Stimulated activated naive CD4-positive, alpha-beta T cell treated with Interleukin-2 at 50 U/mL for 16 hours (primary cell): ENCODE measurements at places on chromosomes 3 and 15.

DNA sequence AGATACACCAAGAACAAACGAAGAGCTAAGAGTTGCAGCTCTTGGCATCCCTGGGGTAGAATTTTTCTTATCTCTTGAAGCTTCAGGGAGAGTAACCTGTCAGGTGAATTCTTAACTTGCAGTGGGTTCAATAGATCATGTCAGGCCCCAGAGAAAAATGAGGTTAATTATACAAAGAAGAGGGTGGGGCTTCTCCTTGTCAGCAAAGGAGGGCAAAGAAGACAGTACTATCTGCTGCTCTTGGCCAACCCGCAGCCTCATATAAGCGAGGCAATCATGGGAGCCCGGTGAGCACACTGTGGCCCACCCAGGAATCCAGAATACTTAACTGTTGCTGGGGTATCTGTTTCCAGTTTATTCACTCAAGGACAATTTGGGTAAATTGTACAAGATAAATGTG, 110.2 kb downstream of the SEMA5B start:
- DNase-seq = no peak

- DNase-seq = no peak
These were observed 23.6 kb upstream of the BCL2A1 start for GRCh38 chr15:79994615-79995014.

- DNase-seq = no peak
These were observed 173.1 kb upstream of the CMC1 start for GRCh38 chr3:28068342-28068741.

GRCh38 chr3:66572090-66572675, 71.4 kb upstream of the LRIG1 start:
- no peak for DNase-seq

- no peak for DNase-seq
These were observed 39.3 kb downstream of the FGD5 start for GRCh38 chr3:14858105-14858504.

GRCh38 chr3:35296533-35296932, 342.8 kb upstream of the ARPP21 start:
- DNase-seq = no peak

- DNase-seq = no peak
These were observed 50.8 kb upstream of the PLAAT1 start for GRCh38 chr3:193190146-193190786.

DNA sequence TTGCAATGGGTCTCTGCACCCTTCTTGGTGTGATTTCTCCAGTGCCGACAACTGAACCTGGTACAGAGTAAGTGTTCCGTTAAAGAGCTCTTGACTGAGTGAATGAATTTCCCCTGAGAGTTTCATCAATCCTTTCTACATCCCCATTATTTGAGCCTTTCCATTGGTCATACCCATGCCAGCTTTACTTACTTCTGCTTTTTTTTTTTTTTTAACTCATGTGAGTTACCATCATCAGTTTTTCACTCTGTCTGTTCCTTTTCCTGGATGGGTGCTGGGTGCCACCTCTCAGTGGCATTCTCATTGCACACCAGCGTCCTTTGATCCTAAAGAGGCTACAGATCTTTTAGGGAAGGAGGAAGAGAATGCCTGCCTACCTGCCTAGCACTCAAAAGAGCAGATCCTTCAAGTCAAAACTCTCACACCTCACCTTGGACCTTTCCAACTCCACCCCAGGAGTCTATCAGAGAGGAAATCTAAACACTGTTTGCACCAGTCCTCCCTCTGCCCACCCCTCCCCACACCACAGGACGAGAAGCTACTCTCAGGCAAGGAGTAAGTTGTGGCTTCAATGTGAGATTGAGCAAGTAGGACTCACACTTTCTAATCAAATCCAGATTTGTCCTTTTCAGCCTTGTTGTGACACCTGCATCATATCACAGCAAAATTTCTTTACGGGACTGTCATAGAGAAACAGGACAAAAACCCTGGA, 13.1 kb upstream of the USP3 start:
- DNase-seq = no peak

- no peak for DNase-seq
These were observed 347.4 kb downstream of the NLGN1 start for GRCh38 chr3:173744895-173745294.

DNA sequence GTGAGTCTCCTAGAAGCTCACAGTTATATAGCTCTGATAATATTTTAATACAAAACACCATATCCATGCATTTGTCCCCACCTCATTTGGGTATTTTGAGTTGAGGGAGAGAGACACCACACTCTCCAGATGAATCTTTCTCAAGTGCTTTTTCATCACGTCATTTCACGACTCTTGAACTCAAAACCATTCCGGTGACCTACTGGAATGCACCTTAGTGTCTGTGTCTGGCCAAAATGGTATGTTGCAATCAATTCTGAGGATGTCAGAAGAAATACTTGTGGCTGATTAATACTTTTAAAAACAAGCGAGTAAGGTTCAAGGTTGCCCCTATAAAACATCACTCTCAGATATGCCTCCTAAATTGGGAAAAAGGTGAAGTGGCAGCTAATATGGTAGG, 352.6 kb upstream of the ICE2 start:
- DNase-seq = no peak

DNA sequence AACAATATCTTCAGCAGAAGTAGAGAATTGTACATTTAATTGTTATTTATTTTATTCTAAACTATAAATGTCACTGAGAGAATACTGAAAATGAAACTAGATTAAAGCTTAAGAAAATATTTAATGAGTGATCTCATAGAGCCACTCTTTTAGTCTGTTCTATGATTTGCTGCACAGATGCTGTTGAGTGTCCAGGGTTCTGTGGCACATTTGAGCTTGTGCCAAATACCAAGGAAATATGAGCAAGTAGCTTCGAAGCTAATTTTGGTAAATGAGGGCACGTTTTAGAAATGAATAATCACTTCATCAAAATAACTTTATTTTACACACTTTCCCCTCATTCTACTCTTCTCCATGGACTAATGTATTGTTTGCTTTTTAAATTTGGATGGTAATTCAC, 53.6 kb upstream of the THRB start:
- DNase-seq = no peak

DNA sequence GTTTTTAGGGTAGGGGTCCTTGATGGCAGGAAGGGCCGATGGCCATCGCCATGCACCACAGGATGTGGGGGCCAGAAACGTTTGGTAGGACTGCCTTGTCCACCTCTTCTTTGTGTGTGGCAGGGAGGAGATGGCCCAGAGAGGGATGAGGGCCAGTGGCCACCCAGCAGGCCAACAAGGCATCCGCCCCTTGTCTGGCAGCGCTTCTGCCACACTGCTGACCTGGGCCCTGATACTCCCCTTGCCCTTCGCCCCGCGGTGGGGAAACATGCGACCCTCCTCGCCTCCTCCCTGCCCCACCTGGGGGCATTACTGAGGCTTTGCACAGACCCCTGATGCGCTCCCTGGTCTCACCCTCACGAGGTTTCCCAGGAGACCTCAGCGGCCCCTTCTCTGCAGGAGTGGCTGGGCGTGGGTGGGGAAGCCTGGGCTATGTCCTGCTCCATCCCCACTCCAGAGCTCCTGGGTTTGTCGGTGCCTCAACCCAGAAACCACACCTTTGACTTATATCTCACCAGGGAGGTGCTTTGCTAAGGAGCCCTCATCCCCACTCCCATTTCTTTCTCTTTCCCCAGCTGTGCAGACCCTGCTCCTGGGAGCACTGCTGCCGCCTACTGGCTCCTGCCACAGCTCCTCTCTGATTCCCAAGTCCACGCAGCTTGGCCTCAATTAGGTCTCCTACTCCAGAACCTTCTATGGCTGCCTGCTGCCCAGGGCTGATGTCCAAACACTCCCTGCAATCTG, 38.7 kb downstream of the FEM1B start:
- DNase-seq = no peak

- DNase-seq = no peak
These were observed 109.4 kb upstream of the MBNL1 start for GRCh38 chr3:152159328-152159727.

DNA sequence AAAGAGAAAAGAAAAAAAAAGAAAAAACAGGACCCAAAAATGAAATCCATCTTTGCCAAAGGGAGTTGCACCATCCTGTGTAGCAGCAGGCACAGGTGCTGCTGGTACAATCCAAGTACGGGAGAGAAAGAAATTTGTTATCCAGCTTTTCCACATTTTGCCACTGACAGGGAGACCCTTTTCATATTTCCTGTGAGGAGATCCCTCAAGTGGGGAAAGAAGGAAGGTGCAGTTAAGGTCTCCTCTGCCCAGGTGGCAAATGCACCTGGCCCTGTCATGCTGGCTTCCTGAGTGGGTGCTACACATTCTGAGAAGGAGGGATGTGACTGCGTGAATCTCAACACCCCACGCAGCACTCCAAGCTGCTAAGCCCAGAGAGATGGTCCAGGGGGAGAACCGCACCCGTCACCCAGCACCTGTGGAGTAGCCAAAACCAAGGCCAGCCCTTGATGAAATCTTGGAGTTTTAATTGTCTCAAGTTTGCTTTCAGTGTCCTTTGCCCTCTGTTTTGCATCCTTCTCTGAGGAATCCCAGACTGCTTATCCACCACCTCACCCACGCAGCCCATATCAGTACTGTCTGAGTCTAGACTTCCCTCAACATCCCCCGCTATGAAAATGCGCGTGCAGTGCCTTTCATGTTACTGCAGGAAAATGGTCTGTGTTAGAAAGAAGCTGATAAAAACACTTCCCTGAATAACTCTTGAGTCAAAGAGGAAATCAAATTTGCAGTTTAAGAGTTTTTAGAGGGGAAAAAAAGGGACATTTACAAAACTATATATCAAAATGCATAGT, 141.9 kb upstream of the THBS1 start:
- DNase-seq = no peak

- DNase-seq = no peak
These were observed 379.3 kb upstream of the CBLB start for GRCh38 chr3:106247902-106248684.

GRCh38 chr3:172717493-172718088, 6.7 kb upstream of the NCEH1 start:
- DNase-seq = no peak

GRCh38 chr15:74060251-74060650, 22.1 kb downstream of the GOLGA6A start:
- no peak for DNase-seq

DNA sequence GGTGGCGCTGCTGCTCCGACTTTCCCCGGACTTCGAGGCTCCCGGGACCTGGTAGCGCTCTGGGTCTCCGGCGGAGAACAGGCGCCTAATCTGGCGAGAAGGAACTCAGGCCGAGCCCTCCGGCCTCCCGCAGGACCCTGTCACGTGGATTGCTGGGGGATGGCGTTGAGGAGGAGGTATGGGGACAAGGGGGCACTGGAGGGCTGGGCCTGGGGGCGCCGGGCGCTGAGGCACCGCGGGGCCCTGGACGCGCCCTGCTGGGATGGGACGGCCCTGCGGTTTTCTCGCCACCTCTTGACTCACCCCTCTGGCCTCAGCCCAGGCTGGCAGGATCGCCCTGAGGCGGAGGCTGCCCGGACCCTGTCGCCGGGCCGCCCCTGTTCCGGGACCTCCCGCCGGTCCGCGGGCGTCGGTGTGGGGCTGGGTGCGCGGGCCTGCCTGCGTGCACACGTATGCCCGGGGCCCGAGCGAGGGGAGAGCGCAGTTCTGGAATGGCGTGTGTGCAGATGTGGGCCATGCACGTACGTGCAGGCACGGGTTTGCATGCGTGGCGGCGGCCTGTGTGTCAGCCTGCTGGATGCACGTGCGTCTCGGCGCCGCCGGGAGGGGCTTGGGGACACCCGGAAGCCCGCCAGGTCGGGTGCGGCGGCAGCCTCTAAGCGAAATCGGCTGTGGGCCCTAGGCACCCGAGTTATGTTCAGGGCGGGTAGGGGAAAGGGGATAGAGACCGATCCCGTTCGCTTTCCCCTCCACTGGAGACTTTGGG, 752 bp downstream of the C15orf39 start:
- DNase-seq = peak; percentile 82

GRCh38 chr3:38707730-38708129, 58.2 kb upstream of the SCN5A start:
- DNase-seq = no peak

DNA sequence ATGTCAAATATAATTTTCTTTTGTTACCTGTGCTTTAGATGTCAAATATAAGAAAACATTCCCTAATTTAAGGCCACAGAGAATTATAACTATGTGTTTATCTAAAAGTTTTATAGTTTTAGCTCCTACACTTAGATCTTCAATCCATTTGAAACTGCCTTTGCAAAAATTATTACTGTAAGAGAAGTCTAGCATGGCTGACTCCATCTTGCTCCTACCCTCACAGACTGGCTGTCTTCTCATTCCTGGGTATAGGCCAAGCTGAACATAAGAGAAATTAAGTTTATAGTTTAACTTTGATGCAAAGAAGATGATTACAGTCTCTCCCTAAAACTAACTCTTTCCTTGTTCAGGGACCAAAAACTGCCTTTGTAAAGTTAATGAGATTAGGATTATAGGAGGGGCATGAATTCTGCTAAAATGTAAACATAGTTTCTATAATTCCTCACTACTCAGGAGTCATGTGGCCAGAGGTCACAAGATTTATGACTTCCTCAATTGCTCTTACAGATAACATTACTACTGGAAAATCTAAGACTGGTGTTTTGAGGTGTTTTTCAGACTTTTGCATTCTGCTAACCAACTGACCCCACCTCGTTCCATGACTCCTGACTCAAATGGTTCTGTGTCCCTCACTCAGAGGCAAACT, 184.0 kb downstream of the BCHE start:
- DNase-seq = no peak

- DNase-seq = no peak
These were observed 556.9 kb upstream of the CFAP20DC start for GRCh38 chr3:59606638-59607266.

DNA sequence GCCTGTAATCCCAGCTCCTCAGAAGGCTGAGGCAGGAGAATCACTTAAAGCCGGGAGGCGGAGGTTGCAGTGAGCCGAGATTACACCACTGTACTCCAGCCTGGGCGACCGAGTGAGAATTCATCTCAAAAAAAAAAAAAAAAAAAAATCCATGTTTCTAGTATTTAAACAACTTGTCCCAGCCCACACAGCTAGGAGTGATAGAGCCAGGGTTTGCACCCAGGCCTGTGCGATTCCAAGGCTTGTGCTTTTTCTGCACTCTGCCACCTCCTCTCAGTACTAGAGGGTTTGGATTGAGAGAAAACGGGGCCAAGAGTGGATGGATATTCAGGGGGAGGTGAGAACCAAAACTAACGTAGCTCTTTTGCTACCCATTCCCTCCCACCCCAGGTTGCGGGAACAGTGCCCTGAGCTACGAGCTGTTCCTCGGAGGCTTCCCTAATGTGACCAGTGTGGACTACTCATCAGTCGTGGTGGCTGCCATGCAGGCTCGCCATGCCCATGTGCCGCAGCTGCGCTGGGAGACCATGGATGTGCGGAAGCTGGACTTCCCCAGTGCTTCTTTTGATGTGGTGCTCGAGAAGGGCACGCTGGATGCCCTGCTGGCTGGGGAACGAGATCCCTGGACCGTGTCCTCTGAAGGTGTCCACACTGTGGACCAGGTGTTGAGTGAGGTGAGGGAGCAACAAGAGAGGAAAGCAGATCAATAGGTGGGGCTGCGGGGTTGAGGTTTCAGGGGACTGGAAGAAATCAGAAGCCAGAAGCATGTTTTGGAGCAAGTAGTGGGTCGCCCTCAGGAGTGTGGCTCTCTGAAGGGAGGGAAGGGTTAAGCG, 4.1 kb downstream of the CAMK2N2 start:
- no peak for DNase-seq

- DNase-seq = no peak
These were observed 460.4 kb downstream of the RBMS3 start for GRCh38 chr3:29741231-29741630.

- DNase-seq = no peak
These were observed 727.8 kb upstream of the CFAP20DC start for GRCh38 chr3:59777667-59778077.
